ENCODE measurements at places on chromosomes 13 and 19.

- DNase-seq, result no peak
Measured at GRCh38 chr13:42214446-42214845, 57.5 kb upstream of the AKAP11 start.

DNA sequence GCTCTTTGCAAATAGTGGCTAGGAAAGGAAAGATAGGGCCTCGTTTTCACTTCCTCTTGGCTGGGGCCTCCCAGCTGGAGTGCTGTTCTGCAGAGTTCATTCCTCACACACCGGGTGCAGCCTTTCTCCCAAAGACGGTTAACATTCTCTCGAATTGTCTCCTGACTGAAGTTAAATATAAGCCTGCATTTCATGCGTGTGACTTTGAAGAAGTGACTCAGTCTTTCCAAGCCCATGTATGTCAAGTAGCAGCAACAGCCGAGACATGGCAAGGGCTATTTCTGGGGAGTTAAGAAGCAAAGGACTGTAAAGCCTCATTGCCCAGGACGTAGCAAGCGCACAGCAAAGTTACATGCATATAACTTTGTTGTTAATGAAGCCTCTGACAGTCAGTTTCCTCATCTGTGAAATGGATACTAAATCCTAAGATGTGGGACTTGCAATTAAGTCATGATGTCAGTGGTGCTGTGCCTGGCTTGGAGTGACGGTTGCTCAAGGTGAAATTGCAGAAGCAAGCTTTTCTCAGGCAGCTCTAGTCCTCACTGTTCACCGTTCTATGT is 502.4 kb downstream of the MYO16 start:
- no peak for DNase-seq

DNA sequence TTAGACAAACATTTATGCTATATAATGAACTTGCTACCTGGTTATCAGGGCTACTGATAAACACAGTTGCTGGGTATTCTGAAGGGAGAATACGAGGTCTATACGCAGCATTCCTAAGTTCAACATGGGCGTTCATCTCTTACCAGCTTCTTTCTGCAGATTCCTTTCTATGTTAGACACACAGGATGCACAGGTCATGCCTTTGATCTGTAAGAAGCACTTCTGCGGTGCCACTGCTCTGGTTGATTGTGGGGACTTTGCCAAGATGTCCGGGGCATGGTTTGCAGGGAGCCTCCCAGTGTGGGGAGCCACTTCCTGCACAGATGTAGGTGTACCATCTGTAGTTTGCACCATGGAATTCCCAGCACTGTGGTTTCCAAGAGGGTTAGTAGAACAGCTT is 40.9 kb downstream of the ATP7B start:
- no peak for DNase-seq

GRCh38 chr19:12859546-12859945 is 21.2 kb downstream of the MAST1 start:
- DNase-seq, result no peak

- no peak for DNase-seq
Measured at GRCh38 chr13:33146843-33147611, 130.8 kb downstream of the KL start.

DNA sequence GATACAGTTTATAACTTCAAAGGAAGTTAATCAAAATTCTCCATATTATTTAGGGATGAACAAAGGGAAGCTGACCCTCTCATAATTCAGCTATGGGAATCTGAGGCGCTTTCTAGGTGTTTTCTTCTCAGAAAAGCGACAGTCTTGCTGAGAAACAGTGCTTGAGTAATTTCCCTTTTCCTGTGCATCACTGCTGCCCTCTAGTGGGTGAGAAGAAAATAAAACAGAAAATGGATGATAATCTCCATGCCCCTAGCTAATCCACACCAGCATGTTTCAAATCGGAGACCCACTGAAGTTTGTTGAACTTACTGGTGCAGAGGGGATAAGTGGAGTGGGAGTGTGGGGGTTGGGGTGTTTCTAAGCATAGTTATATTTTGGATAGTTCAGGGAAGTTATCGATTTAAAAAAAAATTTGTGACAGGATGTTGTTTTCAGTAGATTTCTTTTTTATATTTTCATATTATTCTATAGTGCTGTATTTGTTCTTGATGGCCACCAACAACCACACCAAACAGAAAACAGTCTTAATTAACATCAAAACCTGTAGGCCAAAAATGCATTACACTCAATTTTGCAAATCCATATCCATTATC is 21.4 kb downstream of the LCP1 start:
- DNase-seq, result peak; percentile 57

DNA sequence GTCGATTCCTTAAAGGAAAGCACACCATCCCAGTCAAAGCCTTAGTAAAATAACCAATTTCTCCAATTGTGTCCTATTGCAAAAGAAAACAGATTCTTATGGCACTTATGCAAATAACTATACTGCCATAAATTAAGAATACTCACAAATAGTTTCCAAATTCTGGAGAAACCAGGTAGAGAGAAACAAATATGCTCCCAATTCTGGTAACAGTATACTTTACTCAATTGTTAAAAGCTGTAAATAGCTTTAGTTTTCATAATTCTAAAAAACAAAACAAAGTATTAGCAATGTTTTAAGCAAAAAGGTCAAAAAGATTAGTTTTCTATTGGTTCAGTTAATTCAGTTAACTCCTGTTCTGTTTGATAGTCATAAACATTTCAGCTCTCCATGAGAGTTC is 18.2 kb upstream of the UBAC2 start:
- DNase-seq, result no peak

GRCh38 chr13:77494226-77494625 is 41.3 kb upstream of the SCEL start:
- no peak for DNase-seq

GRCh38 chr13:44903574-44903985 is 85.7 kb downstream of the NUFIP1 start:
- peak; percentile 95 for DNase-seq

GRCh38 chr19:56508290-56508778 is 679 bp downstream of the ZNF471 start:
- DNase-seq, result no peak

GRCh38 chr19:14058182-14059092 is 3.4 kb downstream of the PALM3 start:
- DNase-seq, result no peak

DNA sequence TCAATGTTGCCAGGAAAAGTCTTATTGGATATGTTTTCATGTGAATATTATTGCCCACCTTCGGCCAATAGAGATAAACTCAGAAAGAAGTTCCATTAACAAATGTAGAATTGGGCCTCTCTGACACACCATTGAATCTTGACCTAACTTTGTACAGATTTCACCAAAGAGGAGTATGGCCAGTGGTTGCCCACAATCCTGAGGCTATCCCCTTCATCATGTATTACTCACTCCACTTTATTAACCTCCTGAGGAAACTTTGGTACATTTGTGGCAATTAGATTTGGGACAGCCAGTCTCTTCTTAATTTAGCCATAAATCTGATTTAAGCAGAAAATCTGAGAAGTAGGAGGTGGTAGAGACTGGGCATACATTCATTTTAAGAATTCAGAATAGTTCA is 53.3 kb upstream of the POSTN start:
- peak; percentile 42 for DNase-seq

GRCh38 chr13:107713314-107713713 is 502.0 kb downstream of the LIG4 start:
- no peak for DNase-seq

DNA sequence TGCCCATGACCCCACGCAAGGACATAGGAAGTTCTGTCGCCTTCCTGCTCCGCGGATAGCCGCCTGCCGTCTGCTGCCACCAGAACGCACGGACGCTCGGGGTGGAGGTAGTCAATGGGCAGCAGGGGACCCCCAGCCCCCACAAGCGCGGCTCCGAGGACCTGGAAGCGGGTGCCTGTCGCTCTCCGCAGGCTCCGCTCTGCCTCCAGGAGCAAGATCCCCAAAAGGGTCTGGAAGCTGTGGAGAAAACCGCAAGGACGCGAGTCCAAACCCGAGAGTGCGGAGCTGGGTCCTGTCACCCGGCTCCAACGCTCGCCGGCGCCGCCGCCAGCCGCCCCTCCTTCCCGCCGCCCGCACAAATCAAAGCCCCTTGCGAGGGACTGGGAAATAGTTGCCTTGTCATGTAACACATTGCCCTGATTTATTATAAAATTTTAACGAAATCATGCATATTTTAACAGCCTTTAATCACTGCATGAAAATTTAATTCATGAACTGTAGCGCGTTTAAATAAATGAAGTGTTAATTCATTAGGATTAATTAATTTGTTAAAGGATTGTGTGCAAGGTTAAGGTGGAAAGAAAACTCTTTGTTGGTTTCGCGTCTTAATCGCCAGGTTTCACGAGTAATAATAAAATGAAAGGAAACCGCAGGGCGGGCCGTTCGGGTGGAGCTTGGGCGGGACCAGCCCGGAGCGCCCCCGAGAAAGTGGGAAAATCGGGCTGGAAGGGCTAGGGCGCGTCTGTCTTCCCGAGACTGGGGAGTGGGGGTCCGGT is 5.5 kb upstream of the POU4F1 start:
- no peak for DNase-seq
